Omental fat pad (tissue), 4 donors: ENCODE measurements at places on chromosomes 5 and 9.

- DNase-seq: no peak
Observed at GRCh38 chr9:36935332-36935731, 98.7 kb downstream of the PAX5 start.

DNA sequence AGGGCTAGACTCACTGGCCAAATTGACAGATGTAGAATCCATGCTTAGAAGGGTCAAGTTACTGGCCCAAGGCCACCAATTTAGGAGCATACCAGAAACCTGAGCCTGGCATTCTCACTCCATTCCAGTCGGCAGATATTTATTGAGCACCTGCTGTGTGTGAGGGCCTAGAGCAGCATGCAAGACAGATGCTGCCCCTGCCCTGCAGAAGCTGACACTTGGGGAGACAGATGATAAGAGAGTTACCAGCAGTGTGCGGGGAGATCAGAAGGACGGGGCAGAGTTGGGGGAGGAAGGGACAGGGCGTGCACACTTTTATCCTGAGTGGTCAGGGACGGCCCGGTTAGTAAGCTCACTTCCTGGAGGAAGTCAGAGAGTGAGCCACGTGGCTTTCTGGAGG is 111.5 kb upstream of the RAPGEF1 start:
- no peak for DNase-seq

DNA sequence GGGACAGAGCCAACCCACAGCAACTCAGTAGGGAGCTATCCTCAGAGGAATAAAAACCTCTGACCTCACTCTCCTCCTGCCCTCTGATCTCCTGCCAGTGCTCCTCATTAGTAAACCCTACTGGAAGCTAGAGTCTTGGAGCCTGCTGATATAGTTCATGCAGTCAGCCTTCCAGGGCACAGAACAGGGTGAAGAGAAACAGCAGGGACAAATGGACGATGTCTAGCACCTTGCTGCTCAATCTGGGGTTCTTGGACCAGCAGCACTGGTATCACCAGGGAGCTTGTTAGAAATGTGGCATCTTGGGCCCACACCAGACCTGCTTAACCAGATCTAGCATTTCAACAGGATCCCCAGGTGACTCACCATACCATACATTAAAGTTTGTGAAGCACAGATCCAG is 5.5 kb upstream of the GALNT12 start:
- no peak for DNase-seq

- peak; percentile 68 for DNase-seq
Observed at GRCh38 chr5:157917899-157918809, 59.2 kb upstream of the CLINT1 start.

DNA sequence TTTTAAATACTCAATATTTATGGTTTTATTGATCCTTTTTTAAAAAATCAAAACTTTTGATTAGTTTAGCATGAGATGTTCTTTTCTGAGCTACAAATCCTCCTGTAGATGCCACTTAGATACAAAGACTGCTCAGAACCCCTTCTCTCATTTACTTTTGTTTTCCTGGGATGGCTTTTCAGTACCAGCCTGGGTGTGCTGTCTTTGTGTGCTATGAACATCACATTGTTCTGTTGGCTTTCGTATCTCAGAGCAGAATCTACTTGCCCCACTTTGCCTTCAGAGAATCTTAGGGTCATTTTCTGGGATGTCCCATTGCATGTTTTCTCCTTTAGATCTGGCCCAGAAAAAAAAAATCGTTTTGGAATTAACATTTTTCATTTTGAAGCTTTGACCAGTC is 85.9 kb downstream of the RASGRF2 start:
- DNase-seq: no peak

DNA sequence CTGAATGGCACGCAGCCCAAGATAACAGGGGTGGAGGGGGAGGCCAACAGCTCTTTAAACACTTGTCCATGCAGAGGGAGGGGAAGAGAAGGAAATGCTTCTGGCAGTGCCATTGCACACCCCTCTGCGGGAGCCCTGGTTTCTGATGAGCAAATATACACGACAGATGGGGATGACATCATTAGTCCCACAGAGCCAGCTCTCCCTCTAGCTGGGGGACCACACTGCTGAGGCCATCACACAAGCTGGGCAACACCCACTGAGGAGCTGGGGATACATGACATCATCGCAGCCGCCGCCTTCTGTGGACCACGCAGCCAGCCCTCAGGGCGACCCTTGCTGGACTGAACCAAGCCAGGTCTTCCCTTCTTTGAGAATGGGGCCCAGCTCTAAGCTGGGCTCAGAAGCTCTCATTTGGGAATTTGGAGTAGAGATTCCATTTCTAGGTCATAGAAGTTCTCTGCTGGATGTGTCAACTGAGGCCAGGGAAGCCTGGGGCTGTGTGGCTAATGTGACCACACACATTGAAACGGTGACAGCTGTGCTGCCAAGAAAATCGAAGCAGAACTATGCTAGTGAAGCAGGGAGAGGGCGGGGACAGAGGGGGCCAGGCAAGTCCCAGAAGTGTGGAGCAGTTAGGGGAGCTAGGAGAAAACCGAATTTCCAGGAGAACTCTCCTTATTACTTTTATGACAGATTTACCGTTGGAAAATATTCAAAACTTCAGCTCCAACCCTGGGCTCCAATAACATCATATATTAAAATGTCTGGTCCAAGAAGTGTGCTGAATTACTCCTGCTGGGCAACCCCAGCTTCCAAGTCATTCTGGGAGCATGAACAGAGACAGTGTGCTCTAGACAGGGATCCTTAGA is 79.5 kb downstream of the PRRT1B start:
- DNase-seq: no peak

GRCh38 chr9:2857564-2858198 is 13.8 kb upstream of the PUM3 start:
- peak; percentile 49 for DNase-seq

DNA sequence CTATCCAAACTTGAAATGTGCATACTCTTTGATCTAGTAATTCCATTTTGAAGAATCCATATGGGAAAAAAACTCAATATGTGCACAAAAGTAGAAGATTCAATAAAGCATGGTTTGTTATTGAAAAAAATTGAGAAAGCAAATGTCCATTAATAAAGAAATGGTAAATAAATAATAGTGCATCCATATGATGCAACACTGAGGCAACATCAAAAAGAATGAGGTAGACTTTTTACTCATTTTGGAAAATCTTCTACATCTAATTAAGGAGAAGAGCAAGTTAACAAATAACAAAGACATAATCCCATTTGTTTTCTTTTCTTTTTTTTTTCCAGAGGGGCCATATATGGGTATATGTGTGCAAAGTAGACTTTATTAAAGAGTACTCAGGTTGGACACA is 52.5 kb upstream of the FST start:
- no peak for DNase-seq

- no peak for DNase-seq
Observed at GRCh38 chr9:109886617-109887016, 106.6 kb downstream of the PALM2AKAP2 start.

- DNase-seq: no peak
Observed at GRCh38 chr5:132460846-132461568, 29.6 kb downstream of the IRF1 start.

- DNase-seq: no peak
Observed at GRCh38 chr5:80569961-80570786, at the start of gene ANKRD34B. Gene ANKRD34B (minus strand): TSS chr5:80570280. CDS start chr5:80560019, 10,261 bp downstream.

- no peak for DNase-seq
Observed at GRCh38 chr9:133233681-133234432, 24.8 kb upstream of the OBP2B start.

- DNase-seq: peak; percentile 49
Observed at GRCh38 chr9:77011973-77012821, 7.3 kb upstream of the FOXB2 start.

DNA sequence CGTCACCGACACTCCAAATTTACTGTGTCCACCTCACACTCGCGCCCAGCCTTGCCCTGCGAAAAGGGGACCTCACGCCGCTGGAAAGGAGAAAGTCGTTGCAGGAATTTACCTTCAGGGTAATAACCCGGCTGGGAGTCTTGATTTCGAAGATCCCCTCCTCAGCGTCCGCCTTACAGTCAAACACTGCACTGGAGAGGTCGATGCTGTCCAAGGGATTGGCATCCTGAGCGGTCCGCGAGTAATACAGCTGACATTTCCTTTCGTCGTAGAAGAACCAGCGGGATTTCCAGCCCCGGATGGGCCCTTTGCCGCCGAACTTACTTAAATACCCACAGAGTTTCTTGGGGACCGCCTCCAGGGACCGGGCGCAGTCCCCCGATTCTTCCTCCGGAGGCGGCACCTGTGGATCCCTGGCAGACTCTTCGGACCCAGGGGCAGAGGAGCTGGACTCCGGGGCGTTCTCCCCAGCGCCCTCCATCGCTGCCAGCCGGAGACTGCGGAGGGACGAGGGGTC is 330 bp downstream of the TBC1D2 start:
- DNase-seq: peak; percentile 31

DNA sequence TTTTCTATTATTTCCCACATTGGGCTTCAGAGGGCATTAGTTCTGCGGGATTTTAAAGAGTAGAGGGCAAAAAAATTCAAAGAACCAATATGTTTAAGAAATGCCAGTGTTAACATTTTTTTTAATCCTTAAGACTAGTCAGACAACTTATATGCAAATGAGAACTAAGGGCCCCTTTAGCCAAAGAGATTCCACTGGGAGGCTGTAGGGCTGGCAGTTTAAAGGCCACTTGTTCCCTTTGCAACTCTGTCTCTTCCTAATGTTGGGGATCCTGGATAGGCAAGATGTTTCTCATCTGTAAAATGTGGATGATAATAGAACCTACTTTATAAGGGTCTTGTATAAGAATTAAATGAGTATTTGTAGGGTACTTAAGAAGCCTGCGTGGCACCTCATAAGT is 1395.9 kb downstream of the PTPRD start:
- DNase-seq: no peak

DNA sequence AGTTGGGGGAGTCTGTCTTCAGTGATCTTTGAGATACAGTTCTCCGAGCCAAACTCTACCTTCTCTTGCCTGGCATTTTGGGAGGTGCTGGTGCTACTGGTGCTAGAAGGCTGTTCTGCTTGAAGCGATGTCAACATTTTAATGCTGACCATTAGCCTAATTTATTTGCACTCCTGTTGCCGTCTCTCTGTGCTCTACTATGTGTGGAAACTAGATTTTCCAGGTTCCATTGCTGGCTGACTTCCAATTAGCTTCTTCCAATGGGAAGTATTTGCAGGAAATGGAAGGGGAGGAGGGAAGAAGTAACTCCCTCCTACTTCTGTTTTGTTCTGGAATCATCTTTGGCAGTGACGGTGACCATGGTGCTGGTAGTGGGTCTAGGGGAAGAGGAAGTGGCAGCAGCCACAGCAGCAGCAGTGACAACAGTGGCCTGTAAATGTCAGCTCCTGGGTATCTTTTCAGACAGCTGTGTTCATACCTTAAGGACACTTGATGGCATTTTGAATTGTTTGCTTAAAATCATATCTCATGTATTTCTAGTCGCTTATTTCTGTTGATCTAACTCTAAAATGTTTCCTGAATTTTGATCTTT is 7.9 kb downstream of the TXNDC8 start:
- DNase-seq: no peak

GRCh38 chr9:126591083-126591482 is 22.6 kb upstream of the LMX1B start:
- DNase-seq: no peak

GRCh38 chr5:14628346-14628745 is 36.2 kb upstream of the OTULIN start:
- no peak for DNase-seq

DNA sequence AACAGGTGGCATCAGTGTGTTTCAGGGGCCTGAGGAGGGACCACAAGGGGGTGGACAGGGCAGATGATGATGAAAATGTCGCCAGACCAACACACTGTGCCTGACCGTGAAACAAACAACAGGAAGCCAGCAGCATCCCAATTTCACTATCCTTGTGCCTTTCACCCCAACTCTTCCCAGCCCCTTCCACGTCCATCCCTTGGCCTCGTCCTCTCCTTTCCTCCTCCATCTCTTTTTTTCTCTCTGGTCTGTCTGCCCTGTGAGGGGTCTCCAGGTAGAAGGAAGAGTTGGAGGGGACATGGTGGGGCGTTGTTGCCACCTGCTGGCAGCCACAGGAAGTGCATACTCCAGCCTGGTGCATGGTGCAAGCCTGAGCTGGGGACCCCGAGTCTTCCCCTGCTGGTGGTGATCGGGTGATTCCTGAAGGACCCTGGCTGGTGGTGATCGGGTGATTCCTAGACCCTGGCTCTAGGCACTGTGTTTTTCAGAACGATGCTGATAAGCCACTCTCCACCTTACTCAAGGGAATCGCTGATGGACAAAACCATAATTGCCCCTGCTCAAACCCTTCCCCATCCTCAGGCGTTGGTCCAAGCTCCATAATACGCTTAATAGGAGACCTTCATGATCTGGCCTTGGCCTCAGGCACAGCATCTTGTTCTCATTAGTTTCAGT is 21.7 kb upstream of the NSD1 start:
- peak; percentile 54 for DNase-seq

GRCh38 chr9:13284011-13284410 is 4.5 kb upstream of the MPDZ start:
- no peak for DNase-seq

- no peak for DNase-seq
Observed at GRCh38 chr5:108798513-108799265, 51.0 kb downstream of the FER start.

GRCh38 chr5:143491646-143492045 is 88.2 kb upstream of the NR3C1 start:
- no peak for DNase-seq

- DNase-seq: no peak
Observed at GRCh38 chr5:41334758-41335157, 121.4 kb upstream of the C6 start.

DNA sequence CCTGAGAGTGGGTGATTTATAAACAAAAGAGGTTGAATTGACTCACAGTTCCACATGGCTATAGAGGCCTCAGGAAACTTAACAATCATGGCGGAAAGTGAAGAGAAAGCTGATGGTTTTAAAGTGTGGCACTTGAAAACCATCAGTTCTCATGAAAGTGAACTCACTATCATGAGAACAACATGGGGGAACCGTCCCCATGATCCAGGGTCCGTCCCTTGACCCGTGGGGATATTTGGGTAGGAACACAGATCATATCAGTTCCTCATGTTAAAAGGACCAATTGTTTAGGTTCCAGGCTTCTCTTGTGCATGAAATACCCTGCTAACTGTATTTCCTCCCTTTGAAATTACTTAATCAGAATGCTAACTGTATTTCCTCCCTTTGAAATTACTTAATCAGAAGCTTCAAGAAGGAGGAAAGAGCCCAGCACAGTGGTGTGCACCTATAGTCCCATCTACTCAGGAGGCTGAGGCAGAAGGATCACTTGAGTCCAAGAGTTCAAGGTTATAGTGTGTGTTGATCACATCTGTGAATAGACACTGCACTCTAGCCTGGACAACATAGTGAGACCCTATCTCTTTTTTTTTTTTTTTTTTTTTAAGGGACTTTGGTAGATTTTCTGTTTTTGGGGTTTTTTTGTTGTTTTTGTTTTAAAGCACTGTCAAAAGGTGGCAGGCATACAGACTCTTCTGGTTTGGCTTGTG is 24.8 kb downstream of the TTC1 start:
- no peak for DNase-seq
